ENCODE measurements at places on chromosomes 6 and 20. TPM values are rescaled to one million over a fixed set of nuclear protein-coding genes. Genes with fewer than 3 reads are reported as not detected.

- DNase-seq: no peak
Measured at GRCh38 chr6:157967020-157967419, 14.6 kb upstream of the SYNJ2 start.

The RGS17 gene
- total RNA-seq: not detected

The FILIP1 gene
- total RNA-seq: not detected

DNA sequence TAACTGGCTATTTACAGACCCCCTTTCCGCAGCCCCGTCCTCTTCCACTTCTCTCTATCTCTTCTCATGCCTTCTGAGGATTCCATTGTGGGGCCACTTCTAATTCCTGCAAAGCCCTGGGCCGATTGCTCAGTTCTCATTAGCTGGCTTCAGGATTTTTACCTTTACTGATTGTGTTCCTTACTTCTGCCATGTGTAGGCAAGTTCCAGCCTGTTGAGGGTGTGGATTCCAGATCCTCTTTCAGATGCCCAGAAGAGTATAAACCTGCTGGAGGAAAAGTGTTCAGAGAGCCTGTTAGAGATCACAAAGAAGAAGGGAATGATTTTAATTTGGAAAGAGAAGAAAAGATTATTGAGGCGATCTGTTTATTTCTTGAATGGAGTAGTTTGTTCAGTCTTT lies 5.4 kb downstream of the DSE start:
- DNase-seq: no peak

GRCh38 chr20:46650575-46651090 lies 626 bp downstream of the SLC13A3 start:
- no peak for DNase-seq

DNA sequence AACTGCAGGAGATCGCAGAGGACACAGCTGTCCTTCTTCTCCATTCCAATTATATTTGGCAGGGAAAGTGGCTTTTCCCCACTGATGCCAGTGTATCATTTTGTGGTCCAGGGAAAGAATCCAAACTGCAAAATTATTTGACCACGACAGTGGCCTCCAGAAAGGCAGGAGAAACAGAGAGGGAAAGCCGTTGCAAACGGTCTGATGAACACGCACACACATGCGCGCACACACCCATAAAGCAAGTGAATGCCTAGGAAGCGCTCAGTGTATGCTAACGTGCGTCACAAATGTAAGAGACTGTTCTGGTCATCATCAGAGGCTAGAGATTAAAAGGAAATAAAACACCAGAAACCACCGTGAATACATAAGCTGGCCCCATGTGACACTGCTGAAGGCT lies 54.0 kb downstream of the NPEPL1 start:
- DNase-seq: no peak

GRCh38 chr6:107712665-107713551 lies 111.2 kb downstream of the SCML4 start:
- DNase-seq: peak; percentile 59

The PLEKHG1 gene
- total RNA-seq: 4.6 TPM

DNA sequence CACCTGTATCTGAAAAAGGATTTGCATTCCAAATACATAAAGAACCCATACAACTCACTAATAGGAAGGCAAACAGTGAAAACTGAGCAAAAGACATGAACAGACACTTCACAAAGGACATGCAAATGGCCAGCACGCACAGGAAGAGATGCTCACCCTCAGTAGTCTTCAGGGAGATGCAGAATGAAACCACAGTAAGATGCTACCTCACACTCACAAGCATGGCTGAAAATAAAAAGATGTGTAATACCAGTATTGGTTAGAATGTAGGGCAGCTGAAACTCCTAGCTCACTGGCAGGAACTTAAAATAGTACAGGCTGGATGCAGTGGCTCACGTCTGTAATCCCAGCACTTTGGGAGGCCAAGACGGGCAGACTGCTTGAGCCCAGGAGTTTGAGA lies 64.6 kb downstream of the SNX5 start:
- DNase-seq: peak; percentile 63

GRCh38 chr6:6218759-6219085 lies 101.7 kb downstream of the F13A1 start:
- no peak for DNase-seq

DNA sequence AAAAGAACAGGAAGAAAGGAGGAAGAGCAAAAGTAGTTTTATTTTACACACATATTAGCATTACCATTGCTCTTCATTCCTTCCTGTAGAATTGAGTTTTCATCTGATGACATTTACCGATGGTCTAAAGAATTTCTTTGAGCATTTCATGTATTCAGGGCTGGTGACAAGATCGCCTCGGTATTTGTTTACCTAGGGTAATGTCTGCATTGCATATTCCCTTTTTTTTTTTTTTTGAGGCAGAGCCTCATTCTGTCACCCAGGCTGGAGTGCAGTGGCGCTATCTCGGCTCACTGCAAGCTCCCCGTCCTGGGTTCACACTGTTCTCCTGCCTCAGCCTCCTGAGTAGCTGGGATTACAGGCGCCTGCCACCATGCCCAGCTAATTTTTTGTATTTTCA lies 19.3 kb downstream of the RAB22A start:
- no peak for DNase-seq

GRCh38 chr6:119978274-119978889 lies 628.8 kb upstream of the MAN1A1 start:
- DNase-seq: no peak

DNA sequence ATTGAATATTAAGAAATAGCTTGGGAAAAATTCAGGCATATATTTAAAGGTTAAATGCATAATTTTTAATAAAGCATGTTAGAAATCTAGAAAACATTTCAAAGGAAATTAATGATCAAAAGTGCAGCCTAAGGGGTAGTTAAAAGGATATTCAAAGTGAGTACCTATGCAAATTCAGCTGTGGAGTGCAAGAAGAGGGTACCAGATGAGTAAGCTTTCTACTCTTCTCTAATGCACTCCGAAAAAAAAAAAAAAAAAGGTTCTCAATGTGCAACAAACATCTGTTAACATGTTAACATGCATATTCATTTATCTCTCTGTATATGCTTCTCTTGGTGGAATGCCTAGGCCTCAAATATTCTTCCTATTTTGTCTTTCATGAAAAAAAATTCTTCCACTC lies 32.0 kb upstream of the KATNA1 start:
- DNase-seq: no peak

GRCh38 chr6:135162678-135163439 lies 18.2 kb upstream of the MYB start:
- peak; percentile 77 for DNase-seq

Data from activated CD8-positive, alpha-beta memory T cell treated with anti-CD3 and anti-CD28 coated beads, Interleukin-2, amount 10 ng/mL, durations not matched to agents 7 days and 5 days (primary cell).